A172 (cell line): ENCODE measurements at places on chromosomes 3 and 15. TPM values are rescaled to one million over a fixed set of nuclear protein-coding genes. Genes with fewer than 3 reads are reported as not detected.

GRCh38 chr15:78408355-78408640 lies 29.7 kb upstream of the IREB2 start:
- DNase-seq, result no peak

DNA sequence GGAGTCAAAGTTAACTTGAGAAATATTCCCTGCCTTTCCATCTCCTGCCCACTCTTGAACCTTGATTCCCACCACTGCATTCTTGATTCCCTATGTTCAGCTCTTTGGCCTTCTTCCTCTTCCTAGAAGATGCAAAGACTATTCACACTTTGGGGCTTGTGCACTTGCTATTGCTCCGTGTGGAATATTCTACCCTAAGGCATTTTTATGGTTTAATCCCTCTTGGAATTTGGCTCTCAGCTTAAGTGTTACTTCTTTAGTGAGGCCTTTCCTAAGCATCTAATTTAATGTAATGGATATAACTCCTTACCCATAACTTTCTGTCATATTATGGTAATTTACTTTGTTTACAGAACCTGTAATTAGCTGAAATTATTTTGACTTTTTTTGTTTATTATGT lies 318.9 kb upstream of the COL8A1 start:
- DNase-seq, result peak; percentile 39

Gene GXYLT2
- 6.0 and 6.6 TPM in 2 replicates for total RNA-seq

Gene SGO1
- total RNA-seq, result 30.0 and 33.5 TPM in 2 replicates

Gene TMEM207
- total RNA-seq, result 0.21 TPM in 1 of 2 replicates, not detected in the other

- DNase-seq, result no peak
These were observed 10.8 kb upstream of the SKIL start for GRCh38 chr3:170346481-170347392.

GRCh38 chr3:52237006-52237656 lies 1.8 kb downstream of the TWF2 start:
- peak; percentile 54 for DNase-seq

DNA sequence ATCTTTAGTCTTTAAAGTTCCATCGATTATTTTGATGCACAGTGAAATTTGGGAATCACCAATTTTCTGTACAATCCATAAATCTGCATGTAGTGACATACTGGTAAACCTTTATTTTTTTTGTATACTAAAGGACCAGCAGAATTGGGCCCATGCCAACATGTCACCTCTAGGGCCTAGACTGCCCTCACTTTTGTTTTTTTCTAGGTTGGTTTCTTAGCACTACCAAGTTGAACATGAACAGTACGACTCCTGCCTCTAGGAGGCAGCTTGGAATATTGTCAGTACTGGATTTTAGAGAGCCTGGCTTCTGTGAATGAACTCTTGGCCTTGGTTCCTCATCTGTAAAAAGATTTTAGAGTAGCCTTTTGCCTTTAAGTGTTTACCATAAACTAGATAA lies 32.3 kb downstream of the NKIRAS1 start:
- DNase-seq, result no peak

DNA sequence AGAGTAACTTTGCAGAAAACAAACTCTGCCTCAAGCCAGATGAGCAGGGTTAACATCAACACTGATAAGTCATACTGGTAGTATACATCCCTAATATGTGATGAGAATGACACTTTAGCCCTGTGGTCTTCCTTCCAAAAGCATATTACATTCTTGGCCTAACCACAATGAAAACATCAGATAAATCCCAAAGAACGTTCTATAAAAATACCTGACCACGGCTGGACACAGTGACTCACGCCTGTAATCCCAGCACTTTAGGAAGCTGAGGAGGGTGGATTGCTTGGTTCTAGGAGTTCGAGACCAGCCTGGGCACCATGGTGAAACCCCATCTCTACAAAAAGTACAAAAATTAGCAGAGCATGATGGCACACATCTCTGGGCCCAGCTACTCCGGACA lies 4.7 kb downstream of the TMCC1 start:
- peak; percentile 97 for DNase-seq

DNA sequence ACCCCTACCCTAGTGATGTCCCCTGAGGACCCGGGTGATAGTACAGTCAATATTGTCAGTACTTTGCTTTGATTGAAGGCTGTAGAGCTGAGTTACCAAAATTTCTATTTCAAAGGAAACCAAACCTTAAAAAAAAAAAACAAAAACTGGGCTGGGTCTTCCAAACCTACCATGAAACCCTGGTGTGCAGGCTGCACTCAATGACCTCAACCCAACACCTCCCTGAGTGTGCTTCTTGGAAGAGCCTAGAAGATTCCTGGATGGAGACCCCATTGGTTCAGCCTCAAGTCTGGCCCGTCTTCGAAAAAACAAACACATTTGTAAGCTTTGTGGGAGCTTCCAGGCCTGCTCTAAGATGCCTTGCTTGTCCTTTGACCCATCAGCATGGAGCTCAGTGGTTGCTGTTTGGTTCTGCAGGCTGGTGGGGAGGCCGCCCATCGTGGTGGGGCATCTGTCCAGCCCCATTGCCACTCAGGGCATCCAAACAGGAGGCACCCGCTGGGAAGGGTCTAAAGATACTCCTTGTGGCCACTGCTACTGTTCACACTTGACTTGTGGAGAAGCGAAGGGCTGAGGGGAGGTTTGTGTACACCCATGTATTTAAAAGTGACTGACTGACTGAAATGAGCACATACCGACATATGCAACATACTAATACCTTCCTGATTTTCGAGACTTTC lies 32.2 kb downstream of the CRTAP start:
- no peak for DNase-seq

GRCh38 chr15:54033356-54033860 lies 55.2 kb downstream of the UNC13C start:
- DNase-seq, result no peak

Gene UCN2
- total RNA-seq, result 1.3 and 5.0 TPM in 2 replicates

GRCh38 chr3:130963878-130964277 lies 62.7 kb downstream of the ASTE1 start:
- DNase-seq, result peak; percentile 87

GRCh38 chr3:170096342-170096741 lies 58.5 kb downstream of the GPR160 start:
- no peak for DNase-seq

DNA sequence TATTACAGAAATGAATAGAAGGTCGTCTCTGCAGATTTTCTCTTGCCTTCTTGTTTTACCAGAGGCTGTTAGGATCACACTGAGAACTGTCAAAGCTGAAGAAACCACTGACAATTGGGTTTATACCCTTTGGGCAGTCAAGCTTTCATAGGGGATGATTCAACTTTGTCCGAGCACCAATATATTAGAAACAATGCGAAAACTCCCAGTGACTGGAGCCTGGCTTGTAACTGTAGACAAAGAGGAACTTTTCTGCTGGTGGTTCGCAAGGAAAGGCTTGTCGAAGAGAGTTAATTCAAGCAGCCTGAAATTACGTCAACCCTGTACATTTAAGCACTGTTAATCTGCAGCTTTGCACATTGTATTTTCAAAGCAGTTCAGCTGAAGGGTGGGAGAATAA lies 193.2 kb upstream of the ZNF385D start:
- DNase-seq, result no peak

DNA sequence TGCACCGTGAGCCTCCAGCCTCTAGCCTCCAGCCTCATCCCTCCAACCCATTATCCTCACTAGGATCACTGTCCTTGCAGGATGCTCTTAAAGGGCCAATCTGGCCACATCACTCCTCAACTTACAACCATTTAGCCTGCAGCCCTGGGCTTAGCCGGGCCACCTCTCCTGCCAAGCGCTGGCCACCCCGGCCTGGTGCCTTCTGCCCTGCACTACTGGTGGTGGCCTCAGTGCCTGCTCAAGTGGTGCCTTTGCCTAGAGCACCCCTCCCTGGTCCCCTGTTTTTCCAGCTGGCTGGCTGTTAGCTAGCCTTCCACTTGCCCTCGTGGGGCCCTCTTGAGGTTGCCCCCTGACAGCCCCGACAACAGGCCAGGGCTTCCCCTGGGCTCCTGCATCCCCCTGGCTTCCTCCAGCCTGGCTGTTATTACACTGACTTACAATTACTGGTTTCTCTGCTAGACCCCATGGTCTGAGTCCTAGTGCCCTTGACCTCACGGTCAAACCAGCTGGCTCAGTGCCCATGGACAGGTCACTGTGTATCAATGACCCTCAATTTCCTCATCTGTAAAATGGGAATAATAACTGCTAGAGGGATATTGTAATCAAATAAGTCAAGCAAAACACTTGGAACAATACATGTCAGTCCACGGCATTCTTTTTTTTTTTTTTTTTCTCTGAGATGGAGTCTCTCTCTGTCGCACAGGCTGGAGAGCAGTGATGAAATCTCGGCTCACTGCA lies 15.5 kb downstream of the ATP2B2 start:
- no peak for DNase-seq

GRCh38 chr3:71201939-71202338 lies 381.6 kb downstream of the FOXP1 start:
- no peak for DNase-seq

Gene KNG1
- not detected in 2 replicates for total RNA-seq

DNA sequence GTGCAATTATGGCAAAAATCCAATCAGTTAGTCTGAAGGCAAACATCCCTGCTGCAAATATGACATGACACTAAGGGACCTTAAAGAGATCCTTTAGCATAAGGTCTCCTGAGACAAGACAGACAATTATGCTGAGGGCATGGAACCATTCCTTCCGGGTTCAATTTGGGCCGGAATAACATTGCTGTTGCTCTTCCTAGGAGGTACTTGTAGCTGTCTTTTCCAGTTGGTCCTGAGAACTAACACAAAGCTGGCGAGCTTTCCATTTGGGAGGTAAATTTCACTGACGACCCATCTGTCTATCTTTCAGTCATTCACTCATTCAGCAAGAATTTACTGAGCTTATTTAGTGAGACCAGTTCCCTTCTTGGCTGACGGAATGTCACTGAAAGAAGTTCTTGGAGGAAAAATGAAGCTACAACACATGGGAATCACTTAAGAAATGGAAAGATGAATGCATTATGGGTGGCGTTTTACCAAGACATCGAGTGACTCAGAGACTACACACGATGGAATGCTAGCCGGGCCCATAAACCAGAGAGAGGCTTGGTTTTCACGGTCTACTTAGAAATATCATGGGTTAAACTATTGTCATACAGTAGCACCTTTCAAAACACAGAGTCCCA lies 215.5 kb downstream of the PDZRN3 start:
- DNase-seq, result no peak

- no peak for DNase-seq
These were observed 70.2 kb downstream of the PEAK1 start for GRCh38 chr15:77349666-77350065.

DNA sequence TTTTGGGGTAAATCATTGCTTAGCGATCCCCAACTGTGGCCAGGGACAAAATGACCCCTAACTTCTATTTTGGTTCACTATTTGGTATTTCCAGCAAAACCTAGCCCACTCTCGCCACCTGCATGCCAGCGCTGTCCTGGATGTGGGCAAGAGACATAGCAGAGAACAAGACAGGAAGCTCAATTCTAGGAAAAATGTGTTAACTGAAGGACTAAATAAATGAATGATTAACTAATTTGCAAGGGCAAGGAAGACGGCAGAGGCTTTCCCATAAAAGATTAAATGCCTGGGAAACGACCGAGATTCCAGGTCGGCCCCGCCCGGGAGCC lies 408 bp downstream of the NICN1 start:
- DNase-seq, result no peak

GRCh38 chr3:131026321-131027151 lies at the start of the genes ASTE1 and NEK11:
ASTE1 (minus strand) TSS chr3:131026825; CDS start chr3:131025306, 1,519 bp downstream.
NEK11 (plus strand) TSS chr3:131026877; CDS start chr3:131029709, 2,832 bp downstream.
- DNase-seq, result peak; percentile 73

Gene CPNE4
- not detected in 2 replicates for total RNA-seq

Gene RFT1
- 27.0 and 33.6 TPM in 2 replicates for total RNA-seq

Gene PARP15
- total RNA-seq, result not detected in 2 replicates

Gene PPP1R14D
- total RNA-seq, result not detected in 2 replicates

GRCh38 chr15:36722555-36722954 lies 143.1 kb downstream of the CDIN1 start:
- no peak for DNase-seq

Gene ROPN1
- 0.14 TPM in 1 of 2 replicates, not detected in the other for total RNA-seq

- no peak for DNase-seq
These were observed 1.0 kb downstream of the MYO9A start for GRCh38 chr15:72116731-72117485.

DNA sequence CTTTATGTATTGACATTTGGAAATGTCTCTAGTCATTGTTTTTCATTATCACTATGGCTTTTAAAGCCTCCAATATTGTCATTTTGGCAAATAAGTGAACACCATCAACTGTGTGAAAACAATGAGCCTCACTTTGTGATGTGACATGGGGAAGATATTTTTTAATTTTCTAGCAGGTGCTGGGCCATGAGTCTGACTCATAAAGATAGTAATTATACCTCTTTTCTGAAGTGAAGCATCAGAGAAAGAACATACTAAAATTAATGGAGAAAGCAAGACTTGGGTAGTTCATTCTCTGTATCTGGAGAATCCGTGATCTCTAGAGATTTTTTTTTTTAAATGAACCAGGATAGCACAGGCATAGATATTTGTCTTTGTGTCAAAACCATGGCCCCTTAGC lies 100.8 kb downstream of the CCNL1 start:
- no peak for DNase-seq

Gene ARNT2
- 14.2 and 18.5 TPM in 2 replicates for total RNA-seq

GRCh38 chr15:50670115-50670514 lies 16.5 kb downstream of the TRPM7 start:
- DNase-seq, result no peak

Gene GOLGA8R
- total RNA-seq, result 0.43 and 1.8 TPM in 2 replicates

Gene GATM
- total RNA-seq, result 0.67 and 1.9 TPM in 2 replicates

DNA sequence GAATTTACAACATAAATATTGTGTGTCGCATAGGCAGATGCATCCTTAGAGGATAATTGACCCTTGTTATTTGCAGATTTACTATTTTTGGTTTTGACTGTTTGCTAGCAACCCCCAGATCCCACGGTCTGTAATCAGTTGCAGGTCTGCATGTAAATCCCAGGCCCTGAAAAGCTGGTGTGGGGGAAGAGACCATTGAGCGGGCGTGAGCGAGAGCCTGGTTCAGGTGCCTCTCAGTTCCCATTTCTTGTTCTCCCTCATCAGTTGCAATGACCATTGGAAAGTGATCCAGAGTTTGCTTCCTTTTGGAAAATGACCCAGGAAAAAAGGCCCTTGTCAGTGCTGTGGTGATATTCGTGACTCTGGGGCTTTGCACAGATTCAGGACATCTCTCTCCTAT lies 238.9 kb downstream of the UACA start:
- no peak for DNase-seq

- DNase-seq, result no peak
These were observed 56.8 kb downstream of the CPN2 start for GRCh38 chr3:194294199-194294894.

GRCh38 chr15:89785064-89785773 lies 9.1 kb downstream of the MESP2 start:
- no peak for DNase-seq

DNA sequence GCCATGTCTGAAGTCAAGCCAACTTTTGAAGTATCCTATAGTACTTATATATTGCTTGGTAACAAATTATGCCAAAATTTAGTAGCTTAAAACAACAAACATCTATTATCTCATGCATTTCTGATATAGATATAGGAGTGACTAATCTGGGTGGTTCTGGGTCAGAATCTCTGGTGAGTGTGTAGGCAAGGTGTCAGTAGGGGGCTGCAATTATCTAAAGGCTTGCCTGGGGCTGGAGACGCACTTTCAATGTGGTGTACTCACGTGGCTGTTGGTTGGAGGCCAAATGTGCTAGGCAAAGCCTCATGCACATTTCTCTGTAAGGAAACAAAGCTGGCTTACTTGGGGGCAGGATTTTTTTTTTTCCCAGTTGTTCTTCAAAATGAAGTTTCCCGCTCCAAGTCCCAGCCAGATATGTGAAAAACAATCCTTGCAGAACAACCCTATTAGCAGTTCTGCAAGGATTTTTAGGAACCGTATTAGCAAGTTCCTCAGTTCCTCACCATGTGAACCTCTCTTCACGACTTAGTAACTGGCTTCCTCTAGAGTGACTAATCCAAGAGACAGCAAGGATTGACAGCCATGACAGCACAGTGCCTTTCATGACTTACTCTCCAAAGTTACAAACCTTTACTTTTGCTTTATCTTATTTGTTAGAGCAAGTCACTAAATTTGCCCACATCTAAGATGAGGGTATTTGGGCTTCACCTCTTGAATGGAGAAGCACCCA lies 25.8 kb downstream of the GREM1 start:
- DNase-seq, result peak; percentile 37
